HS-27A (cell line): ENCODE measurements at places on chromosomes 5 and 9.

DNA sequence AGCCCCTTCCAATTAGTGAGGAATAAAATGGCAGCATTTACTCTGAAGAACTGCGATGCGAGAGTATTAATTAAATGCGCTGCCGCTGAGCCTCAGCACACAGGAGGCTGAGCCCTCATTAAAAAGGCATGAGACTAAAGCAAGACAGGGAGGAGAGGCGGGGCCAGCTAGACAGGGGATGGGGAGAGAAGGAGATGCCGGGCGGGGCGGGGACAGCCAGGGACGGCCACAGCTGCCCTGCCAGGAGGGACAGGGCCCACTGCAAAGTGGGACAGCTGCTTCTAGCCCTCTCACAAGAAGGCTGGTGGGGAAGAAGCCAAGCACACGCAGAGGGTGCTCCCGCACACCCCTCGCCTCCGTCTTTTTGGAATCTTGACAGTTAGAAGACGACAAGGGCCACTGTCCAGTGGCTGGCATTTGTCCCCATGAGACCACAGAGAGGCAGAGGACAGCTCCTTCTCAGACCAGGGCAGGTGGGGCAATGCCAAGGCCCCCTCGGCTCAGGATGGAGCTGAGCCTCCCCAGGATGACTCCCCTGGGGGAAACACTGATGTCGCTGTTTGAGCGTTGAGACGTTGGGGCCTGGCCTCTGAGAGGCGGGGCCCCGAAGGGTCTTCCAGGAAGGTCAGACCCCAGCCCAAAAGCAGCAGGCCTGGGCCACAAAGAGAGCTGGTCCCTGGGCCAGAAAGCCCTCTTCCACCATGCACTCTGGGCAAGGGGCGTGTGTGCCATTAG lies 26.9 kb downstream of the ADAMTS2 start:
- no peak for DNase-seq

GRCh38 chr5:97986069-97986468 lies 787.4 kb upstream of the RGMB start:
- DNase-seq: peak; percentile 36

- no peak for DNase-seq
Measured at GRCh38 chr9:104247899-104248460, 153.9 kb downstream of the SMC2 start.

GRCh38 chr9:107737987-107738743 lies 248.6 kb upstream of the KLF4 start:
- no peak for DNase-seq

DNA sequence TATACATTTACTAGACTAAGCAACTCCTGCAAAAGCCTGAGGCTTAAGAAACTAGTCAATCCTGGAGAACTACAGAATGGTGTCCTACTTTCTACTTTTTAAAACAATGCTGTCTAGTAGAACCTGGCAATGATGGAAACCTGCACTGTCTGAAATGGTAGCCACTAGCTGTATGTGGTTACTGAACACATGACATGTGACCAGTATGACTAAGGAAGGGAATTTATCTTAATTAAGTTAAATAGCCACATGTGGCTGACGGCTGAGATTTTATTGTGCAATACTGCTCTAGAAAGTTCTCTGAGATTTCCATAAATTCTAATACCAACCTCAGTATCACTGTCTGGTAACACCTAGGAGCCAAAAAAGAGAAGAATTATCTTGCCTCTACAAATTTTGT lies 44.9 kb upstream of the RAPGEF6 start:
- DNase-seq: no peak

- DNase-seq: no peak
Measured at GRCh38 chr9:93683331-93684134, 107.1 kb downstream of the PHF2 start.
